ENCODE measurements at places on chromosomes 12 and 14.
A peak's percentile ranks its signal among the peaks of the same experiment; 100 is the strongest.

DNA sequence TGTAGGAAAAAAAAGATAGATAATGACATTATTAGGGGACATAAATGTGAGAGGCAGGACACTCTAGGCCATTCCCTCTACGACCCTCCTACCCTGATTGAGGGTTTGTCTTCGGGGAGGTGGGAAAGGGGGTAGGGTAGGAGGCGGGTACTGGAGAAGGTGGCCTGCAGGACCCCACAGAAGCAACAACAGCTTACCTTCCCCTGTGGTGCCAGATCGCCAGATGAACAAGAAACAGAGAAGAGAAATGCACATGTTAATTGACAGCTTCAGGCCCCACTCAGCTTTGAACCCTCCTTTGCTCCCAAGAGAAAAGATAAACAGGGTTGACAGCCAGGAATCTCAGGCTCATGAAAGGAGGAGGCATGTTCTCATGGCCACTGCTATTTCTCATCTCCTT lies 4.8 kb downstream of the PHB2 start:
- DNase-seq: no peak

GRCh38 chr12:77049767-77050353 lies 15.5 kb downstream of the E2F7 start:
- peak; percentile 69 for DNase-seq

DNA sequence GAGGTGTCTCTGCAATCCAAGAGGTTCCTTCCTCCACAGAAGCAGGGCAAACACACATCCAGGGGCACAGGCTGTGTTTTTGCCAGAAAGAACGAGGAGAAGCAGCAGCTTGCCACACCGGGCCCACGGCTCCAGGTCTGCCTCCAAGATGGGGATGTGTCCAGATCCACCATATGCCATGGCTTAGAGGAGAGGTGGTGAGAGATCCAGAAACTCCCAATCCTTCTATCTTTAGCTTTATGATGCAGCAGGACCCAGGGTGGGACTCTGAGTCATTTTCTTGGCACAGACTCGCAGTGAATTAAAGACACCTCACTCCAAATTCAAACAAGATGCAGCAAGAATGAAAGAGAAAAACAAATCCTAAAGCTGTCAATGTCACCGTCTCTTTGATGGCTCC lies 481.4 kb upstream of the TMEM132C start:
- no peak for DNase-seq

GRCh38 chr14:94305620-94306019 lies 12.6 kb upstream of the SERPINA10 start:
- DNase-seq: no peak

DNA sequence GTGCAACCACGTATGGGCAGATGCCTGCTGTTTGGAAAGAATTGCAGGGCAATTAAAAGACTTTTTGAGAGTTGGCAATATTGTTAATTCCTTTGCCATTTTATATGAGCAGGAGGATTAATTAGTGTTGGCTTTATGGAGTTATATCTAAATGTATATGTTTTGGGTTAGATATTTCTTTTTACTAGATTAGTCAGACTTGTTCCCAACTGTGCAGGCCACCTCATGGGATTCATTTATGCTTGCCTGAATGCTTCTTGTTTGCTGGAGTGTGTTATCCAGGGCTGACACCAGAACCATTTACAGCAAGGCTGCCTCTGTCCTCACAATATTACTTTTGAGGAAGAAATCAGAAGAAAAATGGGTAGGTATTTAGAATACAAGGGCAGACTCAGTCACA lies 192.5 kb downstream of the KTN1 start:
- DNase-seq: no peak

DNA sequence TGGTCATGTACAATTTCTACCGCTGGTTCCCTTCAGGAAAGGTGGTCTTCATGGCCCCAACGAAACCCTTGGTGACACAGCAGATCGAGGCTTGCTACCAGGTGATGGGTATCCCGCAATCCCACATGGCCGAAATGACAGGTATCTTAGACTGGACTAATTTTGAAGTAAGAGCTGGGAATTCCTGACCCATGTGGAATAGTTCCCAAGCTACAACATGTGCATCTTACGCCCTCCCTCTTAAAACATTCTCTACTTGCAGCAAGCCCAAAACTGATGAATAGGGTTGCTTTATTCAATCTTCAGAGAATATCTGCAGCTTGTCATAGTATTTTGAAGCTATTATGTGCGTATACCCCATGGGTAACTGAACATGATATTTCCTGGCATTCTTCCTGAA lies 669 bp downstream of the FANCM start:
- no peak for DNase-seq

DNA sequence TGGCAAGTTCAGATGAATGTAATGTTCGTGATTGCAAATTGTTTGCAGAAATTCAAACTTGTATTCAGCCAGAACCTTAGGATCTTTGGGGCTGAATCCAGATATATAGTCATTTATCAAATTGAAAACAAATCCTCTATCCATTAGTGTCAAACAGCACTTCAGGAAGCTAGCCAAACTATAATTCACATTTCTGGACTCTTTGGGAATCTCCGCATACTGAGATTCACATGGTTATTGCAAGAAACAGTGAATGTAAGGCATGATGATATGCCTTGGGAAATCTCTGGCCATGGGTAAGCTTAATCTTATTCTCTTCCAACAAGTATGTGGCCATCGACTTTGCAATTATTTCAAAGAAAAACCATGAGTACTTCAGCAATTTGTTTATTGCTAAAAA lies 98.5 kb downstream of the KLHL28 start:
- DNase-seq: no peak
